ENCODE measurements at places on chromosomes 12 and 14.

GRCh38 chr14:68295316-68295816 is 475.8 kb downstream of the RAD51B start:
- no peak for DNase-seq

DNA sequence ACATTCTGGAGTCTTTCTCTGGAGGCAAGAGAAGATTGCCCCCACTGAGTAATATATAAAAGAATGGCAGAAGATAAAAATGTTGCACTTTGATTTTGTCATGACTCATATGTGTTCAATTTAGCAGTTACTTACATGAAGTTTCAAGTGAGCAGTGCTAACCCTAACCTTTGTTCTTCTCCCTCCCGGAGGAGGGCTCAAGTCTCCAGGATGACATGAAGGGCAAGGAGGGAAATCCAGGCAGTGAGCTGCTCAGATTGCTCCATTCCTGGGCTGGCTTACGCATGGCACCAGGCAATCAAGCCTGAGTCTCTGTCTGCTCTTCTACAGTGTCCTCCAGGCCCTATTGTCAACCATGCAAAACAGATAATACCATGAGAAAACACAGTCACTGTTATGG is 322.3 kb downstream of the DUSP6 start:
- DNase-seq: no peak

DNA sequence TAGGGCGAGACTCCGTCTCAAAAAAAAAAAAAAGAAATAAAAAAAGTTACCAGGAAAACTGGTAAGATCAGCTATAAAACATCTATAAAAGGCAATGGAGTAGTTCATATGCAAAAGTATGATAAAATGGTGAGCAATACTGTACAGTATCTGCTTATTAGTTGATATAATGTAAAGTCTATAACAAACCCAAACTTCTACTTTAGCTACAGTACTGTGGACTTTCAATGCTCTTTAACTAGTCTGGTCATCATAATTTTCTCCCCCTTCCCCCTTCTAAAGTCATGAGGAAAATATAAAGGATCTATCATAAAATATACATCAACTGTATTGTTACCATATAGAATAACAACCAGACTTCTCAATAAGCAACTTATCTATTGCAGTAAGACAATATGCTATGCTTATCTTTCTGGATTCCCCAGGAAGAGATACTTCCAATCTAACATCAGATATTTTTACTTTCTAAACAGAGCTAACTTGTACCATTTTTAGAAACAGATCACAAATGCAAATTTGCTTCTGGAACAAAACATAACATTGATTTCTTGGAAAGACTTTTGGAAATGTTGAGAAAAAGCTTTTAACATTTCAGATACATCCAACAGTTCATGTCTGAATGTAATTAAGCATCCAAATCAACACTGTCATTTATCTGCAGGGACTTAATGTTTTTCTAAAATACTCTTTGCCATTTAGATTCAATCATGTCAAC is 43.8 kb downstream of the MDM2 start:
- no peak for DNase-seq

GRCh38 chr12:13008741-13009380 is 8.8 kb upstream of the HEBP1 start:
- DNase-seq: no peak

- DNase-seq: no peak
These were observed 20.1 kb upstream of the TBX3 start for GRCh38 chr12:114704096-114704495.

DNA sequence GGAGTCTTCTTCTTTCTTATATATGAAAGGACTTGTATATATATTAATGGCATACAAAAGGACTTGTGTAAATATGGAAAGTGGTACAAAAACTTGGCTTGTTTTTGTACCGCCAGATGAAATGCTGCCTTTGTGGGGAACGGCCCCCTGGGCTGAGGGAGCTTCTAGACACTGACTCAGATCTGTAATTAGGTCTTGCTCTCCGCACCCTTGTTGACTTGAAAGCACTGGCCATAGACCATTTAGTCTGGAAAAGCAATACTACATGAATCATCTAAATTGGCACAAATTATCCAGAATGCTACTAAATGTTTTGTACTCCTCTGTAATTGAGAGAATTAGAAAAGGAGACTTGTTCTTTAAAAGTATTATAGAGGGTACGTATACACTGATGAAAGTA is 399.9 kb upstream of the RGS6 start:
- DNase-seq: no peak

- no peak for DNase-seq
These were observed 860.3 kb downstream of the DIO2 start for GRCh38 chr14:79351011-79351410.

DNA sequence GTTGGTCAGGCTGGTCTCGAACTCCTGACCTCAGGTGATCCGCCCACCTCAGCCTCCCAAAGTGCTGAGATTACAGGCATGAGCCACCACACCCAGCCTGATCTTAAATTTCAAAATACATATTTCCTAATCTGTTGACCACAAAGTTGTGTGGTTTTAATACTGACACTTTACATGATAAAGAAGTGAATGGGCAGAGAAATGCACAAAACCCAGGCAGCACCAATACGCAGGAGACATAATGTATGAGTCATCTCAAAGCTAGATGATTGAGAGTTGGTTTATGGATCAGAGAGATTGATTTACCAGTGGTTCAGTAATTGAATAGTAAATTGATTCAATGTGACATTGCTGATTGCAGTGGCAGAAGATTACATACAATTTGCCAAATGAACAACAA is 19.2 kb upstream of the PPP2R5E start:
- no peak for DNase-seq

DNA sequence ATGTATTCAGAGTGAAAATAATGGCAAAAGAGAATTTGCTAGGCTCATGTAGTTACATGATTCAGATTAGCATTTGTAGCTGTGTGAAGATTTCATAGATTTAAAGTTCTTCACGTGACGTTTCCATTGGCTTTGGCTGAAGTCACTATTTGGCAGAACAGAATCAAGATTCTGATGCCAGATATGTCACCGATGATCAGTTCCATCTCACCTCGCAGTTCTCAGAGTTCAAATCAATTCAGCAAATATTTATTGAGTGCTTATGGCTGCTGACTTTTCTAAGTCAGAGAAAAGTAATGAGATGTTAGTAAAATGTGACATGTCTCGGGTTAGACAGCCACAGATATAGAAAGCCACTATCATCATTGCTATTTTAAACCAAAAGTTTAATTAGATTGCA is 28.4 kb downstream of the ALX1 start:
- DNase-seq: no peak

GRCh38 chr12:103571286-103571685 is 15.8 kb upstream of the STAB2 start:
- DNase-seq: no peak

- DNase-seq: no peak
These were observed 17.4 kb upstream of the EIF4B start for GRCh38 chr12:52988898-52989297.

DNA sequence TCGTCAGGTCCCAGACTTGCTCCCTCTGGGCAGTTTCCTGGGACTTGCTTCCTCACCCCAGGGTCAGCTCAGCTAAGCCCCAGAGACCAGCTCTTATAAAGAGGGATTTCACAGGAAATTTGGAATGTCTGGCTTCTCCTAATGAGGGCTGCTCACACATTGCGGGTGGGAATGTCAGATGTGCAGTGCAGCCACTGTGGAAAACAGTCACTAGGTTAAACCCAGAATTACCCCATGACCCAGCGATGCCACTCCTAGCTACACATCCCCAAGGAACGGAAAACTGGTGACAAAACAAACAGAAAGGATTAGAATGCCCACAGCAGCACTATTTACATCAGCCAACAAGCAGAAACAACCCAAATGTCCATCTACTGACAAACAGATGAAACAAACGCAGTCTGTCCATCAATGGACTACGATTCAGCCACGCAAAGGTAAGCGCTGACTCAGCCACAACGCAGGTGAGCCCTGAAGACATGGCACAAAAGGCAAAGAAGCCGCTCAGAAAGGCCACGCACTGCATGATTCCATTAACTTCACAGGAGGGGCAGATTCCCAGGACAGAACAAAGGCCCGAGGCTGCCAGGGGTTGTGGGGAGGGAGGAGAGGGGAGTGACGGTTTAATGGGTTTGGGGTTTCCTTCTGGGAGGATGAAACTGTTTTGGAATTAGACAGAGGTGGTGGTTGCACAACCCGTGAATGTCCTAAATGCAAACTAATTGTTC is 63.0 kb downstream of the NCOR2 start:
- no peak for DNase-seq

DNA sequence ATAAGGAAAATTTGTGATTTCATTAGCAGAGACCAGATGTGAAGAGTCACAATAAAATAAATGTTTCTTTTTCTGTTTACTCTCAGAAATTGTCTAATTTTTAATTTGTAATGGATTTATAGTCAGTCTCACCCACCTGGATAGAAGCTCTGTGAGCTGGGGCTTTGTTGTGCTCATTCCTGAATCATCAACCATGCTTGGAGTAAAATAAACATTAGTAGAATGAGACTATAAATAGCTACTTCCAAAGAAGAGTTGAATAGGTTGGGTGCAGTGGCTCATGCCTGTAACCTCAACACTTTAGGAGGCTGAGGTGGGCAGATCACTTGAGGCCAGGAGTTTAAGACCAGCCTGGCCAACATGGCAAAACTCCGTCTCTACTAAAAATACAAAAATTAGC is 185.3 kb upstream of the FBXO33 start:
- DNase-seq: no peak

DNA sequence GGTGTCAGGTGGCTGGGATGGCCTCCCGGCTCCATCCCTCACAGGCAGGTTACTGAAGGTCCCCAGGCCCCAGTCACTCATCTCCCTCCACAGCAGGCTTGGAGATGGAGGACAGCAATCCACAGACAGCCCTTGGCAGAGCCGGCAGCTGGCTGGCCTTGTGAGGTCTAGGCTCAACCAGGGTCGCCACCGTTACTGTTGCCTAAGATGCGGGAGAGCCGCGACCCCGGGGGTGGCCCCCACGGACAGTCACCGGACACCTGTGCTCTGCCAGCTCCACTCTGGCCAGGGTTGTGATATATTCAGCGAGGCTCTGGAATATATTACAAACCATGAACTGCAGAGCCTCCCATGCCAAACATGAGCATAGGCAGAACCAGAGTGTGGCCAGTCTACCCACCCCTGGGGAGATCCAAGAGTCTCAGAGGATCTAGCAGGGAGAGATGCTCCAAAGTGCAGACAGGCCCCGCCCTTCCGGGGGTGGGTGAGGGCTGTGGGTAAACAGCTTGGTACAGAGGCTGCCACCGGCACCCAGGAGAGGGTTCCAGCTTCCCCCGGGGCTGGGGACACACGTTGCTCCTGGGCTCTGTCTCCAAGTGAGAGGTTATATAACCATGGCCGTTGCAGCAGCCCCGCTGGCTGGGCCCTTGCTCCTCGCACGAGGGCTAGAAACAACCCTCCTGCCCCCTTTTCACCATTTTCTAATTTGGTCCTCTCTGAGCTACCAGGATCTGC is 55.9 kb upstream of the DIO3 start:
- DNase-seq: peak; percentile 46

GRCh38 chr12:6620137-6620884 is 13.1 kb upstream of the CHD4 start:
- no peak for DNase-seq

DNA sequence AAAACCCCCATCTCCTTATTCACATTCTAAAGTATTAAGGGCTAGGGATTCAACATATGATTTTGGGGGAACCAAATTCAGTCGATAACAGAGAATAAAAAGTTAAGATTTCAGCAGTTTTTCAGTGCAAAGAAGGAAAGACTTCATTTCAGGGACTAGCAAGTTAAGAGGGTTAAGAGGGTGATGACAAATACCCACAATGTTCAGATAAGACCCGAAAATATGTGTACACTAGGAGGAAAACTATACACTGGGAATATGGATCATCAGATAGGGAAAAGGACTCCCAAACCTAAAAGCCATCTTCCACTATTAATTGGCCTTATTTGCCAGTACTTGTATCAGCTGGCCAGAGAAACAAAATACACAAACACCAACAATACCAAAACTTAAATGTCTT is 824.2 kb downstream of the SLC16A7 start:
- no peak for DNase-seq

- DNase-seq: no peak
These were observed 1089.1 kb downstream of the SLC6A15 start for GRCh38 chr12:83823386-83824045.

DNA sequence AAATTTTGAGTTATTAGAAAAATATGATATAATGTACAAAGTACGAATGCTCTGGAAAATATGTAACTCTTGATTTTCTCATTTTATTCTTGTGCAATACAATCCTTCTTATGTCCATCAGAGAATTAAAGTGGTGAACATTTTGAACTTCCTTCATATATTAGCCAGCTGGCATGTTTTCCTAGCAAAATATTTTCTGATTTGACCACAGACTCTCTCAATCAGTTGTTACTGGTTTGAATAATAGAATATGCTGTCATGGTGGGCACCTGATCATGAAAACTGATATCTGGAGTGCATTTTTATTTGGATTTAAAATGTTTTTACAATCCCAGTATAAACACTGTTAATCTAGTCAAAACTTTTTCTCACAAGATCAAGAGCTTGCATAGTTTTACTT is 24.2 kb downstream of the PARPBP start:
- DNase-seq: no peak

DNA sequence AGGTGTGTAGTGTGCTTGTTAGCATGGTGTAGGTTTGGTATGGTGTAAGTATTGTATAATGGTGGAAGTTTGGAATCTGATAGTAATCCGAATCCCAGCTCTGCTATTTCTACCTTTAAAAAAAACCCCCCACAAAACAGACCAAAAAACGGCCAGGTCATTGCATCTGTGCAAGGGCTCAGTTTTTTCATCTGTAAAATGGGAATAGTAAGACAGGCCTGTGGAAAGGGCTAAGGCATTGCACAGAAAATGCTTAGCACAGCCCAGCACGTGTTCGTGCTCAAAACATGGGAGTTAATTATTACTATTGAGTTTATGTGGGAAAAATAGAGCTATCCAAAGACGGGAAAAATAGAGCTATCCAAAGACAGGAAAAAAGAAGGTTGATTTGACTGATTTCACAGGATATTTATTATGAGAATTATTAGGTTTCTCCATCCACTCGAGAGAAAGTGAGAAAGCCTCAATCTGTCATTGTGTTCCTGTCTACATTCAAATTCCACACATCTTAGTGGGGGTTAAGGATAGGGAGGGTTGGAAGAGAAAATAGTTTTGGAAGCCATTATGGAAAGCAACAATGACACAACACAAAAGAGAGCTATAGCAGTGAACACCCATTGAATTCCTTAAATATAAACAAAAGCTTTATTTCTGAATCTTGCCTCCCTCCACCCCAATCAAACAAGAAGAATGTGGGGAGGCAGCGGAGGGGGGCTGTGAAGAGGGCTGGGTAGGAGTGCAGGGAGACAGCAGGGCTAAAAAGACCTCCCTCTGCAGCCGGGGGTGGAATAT is 126.8 kb upstream of the MAX start:
- DNase-seq: no peak

DNA sequence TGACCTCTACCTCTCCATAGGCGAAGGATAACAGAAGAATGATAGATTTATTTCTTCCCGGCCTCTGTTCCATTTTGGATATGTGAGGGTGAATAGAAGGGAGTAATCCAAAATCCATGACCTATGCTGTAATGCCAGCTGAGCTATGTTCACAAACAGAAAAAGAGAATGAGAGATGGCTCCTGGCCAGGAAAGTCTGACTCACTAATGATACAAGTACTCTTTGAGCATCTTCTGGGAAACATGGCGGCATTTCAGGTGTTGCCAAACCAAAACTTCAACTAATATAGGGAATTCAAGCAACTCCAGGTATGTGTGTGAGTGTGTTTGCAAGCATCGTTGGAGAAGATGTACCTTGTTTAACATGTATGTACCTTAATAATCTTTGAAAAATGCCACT is 55.1 kb downstream of the MED13L start:
- no peak for DNase-seq

GRCh38 chr12:109524466-109525278 is 47.2 kb downstream of the UBE3B start:
- no peak for DNase-seq

Data from ascending aorta (tissue), 2 donors.